ENCODE measurements at places on chromosomes 1 and 21.

DNA sequence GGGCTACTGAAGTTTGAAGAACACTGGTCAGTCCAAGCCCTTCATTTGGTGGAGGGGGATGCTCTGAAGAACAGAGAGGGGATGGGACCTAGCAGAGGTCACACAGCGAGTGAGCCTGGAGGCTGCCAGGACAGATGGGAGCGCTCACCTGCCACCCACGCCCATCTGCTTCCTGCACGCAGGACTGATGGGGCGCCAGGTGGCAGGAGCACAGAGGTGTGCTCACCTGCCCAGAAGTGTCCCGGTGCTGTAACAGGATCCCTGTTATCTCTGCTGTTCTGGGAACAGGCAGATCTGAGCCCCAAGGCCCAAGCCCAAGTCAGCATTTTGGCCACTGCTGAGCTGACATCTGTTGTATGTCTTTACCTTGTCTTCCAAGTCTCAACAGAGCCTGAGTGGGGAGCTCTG is 40.5 kb downstream of the EPHB2 start:
- no peak for DNase-seq

GRCh38 chr1:42730988-42731387 is 9.0 kb downstream of the CLDN19 start:
- DNase-seq, result no peak

- DNase-seq, result no peak
Observed at GRCh38 chr1:66562561-66562960, 28.6 kb downstream of the SGIP1 start.

GRCh38 chr21:42376338-42376982 is 10.1 kb upstream of the TFF1 start:
- no peak for DNase-seq

- no peak for DNase-seq
Observed at GRCh38 chr1:53583021-53583867, 124.0 kb downstream of the DMRTB1 start.

DNA sequence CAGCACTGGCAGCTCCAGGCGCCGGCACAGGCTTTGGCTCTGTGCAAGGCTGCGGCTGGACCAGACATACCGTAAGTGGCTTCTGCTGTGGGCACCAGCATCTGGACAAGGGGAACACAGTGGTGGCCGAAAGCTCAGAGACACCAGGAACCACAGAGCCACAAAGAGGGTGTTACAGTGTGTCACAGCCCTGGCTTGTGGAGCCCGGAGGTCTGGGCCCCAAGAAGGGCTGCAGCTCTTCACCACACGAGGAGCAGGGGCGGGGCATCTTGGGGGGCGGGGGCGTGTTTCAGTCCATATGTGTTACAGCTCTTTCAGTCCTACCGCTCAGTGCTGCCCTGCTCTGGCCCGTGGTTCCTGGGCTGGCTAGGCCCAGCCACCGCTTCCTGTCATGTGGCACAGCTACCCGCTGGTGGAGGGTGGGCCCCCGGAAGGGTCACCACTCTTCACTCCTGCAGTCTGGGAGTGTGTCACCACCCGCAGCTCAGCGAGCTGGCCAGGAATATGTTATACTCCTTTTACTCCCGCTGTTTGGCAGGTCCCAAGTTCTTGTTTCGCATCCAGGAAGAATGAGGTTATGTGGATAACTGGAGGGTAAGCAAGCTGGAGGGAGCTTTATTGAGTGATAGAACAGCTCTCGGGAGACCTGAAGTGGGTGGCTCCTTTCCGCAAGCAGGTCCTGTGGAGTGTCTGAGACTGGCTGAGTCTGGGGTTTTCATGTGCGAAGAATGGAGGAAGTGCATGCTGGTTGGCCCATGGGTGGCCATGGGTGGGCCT is 3.3 kb upstream of the LSM10 start:
- no peak for DNase-seq

GRCh38 chr1:93702111-93702827 is 20.6 kb upstream of the BCAR3 start:
- DNase-seq, result no peak

- DNase-seq, result no peak
Observed at GRCh38 chr1:51945591-51945990, 44.9 kb downstream of the RAB3B start.

GRCh38 chr21:46092811-46093667 is 4.9 kb upstream of the COL6A2 start:
- DNase-seq, result no peak

DNA sequence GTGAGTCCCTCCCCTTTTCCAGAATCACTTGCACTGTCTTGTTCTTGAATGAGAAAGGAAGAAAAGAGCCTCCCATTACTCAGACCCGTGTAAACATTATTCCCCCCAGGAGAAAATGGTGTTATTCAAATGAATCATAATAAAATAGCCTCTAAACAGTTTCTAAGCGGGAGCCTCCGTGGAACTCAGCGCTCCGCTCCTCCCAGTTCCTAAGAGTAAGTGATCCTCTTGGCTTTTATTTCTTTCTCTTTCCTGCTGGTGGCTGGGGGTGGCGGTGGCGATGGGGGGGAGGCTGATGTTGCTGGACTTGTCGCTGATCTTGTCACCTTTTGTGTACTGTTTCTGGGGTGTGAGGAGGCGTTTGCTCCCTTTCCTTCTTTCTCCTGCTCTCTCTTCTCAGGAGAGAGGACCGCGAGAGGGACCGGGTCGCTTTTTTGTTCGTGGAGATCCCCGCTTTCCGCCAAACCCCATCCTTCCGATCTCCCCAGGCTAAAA is 781 bp downstream of the PROX1 start:
- no peak for DNase-seq
